Hippocampal formation (tissue), 2 donors: ENCODE measurements at places on chromosomes 1 and 21.

DNA sequence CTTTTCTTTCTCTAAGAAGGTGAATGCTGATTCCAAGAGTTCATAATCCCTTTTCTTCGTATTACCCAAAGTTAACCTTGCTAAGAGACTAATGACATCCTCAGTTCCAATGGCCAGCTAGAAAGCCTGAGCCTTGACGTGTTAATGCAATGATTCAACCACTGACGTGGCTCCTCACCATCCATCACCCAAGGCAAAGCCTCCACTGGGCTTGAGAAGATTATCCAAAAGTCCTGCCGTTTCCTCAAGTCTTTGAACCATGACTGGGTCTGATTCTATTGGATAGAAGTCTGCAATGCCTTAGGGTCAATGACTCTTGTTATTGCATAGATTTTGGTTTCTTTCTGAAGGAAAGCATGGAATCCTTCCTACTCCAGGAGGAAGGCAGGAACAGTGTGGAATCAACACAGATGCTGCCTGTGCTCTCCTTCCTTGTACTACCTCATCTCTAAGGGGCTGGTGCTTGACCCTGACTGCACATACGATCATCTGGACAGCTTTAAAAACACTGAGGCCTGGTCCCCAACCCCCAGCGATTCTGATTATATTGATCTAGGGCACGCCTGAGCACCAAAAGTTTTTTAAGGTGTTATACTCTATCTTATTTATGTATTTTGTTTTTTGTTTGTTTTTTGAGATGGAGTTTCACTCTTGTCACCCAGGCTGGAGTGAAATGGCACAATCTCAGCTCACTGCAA lies 69.3 kb upstream of the ANGPTL1 start:
- DNase-seq: no peak

- peak; percentile 26 for DNase-seq
These were observed 1.1 kb downstream of the AGTRAP start for GRCh38 chr1:11736746-11737639.

DNA sequence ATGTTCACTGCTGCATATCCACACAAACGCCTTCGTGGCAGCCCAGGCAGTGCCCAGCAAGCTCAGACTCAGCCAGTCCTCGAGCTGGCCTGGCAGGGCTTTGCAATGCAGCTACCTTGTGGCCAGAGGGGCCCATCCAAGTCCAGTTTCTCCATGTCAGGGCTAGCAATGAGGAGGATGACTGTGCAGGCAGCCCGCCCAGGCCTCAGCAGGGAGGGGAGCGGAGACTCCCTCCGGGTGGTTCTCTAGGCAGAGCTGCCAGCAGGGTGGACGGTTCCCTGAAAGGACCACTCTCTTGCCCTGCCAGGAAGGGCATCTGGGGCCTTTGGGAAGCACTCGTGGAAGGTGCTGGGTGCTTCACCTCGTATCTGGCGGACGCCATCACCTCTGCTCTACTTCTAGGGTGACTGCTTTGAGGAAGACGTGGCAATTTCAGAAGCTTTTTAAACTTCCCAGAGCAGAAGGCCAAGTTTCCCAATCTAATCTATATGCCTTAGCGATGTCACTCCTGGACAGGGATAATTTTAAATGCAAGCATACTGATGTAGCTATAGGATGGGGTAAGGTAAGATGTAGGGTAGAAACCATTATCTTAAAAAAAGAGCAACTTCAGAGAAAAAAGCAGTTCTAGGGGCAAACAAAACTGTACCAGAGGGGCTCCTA lies 56.2 kb downstream of the RUNX1 start:
- no peak for DNase-seq

DNA sequence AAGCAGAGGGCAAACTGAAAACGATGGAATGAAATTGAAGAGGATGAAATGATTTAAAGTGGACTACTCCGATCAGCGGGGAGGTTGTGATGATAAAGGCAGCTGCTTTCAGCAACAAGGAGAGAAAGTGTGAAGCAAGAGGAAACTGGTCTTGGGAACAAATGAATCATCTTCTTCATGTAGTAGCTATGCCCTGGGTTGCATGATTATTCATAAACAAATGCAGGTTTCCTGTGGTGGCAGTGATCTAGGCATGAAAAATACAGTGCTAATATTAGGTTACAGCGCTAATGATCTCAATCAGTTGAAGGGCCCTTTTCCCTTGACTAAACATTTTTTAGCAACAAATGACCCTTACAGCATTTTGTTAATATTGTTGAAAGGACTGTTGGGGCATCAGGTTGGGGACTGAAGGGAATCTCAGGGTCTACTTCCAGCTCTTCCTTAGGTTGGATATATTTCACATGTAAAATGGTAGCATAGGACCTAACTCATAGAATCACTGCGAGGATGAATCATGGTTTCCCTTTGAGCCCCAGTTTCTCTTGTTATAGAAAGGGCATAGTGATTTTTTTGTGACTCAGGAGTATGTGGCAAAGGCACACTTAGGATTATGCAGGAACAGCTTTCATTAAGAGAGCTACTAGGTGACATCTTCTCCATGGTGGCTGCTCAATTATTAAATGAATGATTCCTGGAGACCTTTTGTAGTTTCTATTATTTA lies 1.9 kb upstream of the ZFYVE9 start:
- no peak for DNase-seq

- DNase-seq: no peak
These were observed 125.2 kb upstream of the PTBP2 start for GRCh38 chr1:96596226-96596922.

- DNase-seq: no peak
These were observed 442.9 kb upstream of the NEGR1 start for GRCh38 chr1:72724951-72725861.

GRCh38 chr1:22117238-22117637 lies 25.7 kb downstream of the WNT4 start:
- peak; percentile 56 for DNase-seq

DNA sequence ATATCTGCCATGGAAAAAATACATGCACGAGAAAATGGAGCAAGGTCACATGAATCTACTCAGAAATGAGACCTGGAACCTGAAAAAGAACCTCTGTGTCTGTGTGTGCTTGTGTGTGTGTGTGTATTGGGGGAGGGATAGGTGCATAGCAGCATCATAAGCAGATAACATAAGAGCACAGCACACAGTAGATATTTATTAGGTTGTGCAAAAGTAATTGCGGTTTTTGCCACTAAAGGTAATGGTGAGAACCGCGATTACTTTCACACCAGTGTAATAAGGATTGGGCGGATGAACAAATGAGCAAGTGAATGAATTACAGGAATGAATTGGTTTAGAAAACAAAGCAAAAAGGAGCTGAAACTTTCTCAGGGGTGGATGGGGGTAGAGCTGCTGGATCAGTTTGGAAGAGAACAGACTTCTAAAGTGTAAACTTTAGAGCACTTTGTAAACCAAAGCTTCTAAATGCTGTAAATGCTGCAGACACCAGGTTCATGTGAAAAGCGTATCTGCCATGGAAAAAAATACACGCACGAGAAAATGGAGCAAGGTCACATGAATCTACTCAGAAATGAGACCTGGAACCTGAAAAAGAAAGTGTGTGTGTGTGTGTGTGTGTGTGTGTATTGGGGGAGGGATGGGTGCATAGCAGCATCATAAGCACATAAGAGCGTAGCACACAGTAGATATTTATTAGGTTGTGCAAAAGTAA lies 156.9 kb downstream of the TOMM20 start:
- DNase-seq: no peak

- no peak for DNase-seq
These were observed 58.6 kb downstream of the PBX1 start for GRCh38 chr1:164617377-164618201.

GRCh38 chr1:245704341-245704740 lies 549.6 kb downstream of the KIF26B start:
- no peak for DNase-seq

DNA sequence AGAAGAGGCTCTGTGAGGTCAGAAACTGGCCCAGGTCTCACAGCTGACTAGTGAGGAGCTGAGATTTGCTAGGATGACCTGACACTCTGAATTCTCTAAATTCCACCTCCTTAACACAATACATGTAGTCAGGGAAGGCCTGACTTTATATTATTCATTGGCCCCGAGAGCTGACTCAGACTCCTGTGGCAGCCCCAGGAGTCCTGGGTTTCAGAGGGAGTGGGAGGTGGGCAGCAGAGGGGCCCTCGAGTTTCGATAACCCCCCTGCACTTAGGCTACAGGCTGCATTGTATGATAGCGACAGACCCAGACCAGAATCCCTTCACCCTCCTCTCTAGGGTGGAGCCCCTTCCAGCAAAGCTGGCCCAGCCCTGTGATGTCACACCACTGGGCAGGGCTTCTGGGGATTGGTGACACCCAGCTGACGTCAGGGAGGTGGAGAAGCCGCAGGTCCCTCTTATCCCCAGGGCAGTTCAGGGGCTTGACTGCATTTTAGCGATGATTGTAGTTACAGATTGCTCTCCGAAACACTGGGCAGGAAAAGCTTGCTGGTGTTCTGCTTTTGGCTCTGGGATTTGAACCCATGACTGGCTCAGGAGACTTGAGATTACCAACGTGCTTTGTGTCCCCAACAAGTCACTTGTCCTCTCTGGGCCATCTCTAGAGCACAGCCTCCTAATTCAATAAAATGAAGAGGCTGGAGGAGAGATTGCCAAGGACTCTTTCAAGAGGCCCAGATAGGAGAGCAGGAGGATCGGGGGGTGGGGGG lies 17.0 kb upstream of the GPR37L1 start:
- DNase-seq: no peak

GRCh38 chr1:232486006-232486405 lies 143.9 kb downstream of the SIPA1L2 start:
- no peak for DNase-seq

- no peak for DNase-seq
These were observed 3.1 kb upstream of the BARHL2 start for GRCh38 chr1:90720145-90720636.

DNA sequence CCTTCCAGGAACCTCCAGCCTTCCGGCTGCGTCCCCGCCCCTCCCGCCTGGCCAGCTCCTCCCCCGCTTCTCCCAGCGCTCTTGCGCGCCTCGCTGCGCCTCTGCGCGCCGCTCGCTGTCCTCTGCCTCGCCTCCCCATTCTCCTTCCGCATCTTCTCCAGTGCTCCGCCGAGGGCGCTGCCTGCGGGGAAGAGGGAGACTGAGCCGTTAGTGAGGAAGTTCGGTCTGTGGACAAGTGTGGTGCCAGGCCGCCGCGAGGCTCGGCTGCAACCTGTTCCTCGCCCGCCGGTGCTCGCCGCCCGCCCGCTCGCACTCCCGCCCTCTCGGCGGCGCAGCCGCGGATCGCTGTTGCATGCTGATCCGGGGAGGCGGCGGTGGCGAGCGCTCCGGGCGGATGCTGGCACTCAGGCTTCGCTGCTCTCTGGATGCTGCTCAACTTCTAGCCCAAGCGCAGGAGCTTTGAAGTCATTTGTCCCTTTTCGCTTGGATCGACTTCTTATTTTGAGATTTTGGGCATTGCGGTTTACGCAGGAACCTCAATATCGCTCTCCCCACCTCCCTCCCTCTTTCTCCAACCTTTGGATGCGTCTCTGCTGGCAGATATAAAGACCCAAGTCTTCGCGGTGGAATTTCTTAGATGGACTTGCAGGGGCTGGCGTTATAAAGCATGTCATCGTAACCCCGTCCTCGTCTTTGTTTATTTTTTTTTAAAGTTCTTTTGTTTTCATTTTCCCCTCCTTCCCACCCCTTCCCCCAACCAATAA lies 614 bp upstream of the CACNA1E start:
- DNase-seq: no peak

GRCh38 chr1:201011616-201012015 lies 11.9 kb downstream of the KIF21B start:
- DNase-seq: no peak

DNA sequence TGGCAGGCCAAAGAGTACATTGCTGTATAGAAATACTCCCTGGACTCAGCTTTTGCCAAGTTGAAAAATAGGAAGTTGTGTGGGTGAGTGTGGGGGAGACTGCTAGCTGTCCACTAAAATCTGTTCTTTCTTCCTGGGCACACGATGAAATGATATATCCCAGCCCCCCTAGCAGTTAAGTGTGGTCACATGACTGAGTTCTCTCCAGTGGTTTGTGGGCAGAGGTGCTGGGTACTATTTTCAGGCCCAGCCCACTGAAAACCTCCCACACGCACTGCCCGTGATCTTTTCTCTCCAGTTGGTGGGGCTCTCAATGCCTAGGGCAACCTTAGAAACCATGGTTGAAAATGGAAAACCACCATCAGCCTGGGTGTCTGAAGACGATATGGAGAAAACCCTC lies 119.7 kb upstream of the LMO4 start:
- DNase-seq: no peak

- no peak for DNase-seq
These were observed 103.0 kb upstream of the PLPPR5 start for GRCh38 chr1:99107680-99108079.

GRCh38 chr1:231940701-231941100 lies 314.1 kb downstream of the DISC1 start:
- no peak for DNase-seq

DNA sequence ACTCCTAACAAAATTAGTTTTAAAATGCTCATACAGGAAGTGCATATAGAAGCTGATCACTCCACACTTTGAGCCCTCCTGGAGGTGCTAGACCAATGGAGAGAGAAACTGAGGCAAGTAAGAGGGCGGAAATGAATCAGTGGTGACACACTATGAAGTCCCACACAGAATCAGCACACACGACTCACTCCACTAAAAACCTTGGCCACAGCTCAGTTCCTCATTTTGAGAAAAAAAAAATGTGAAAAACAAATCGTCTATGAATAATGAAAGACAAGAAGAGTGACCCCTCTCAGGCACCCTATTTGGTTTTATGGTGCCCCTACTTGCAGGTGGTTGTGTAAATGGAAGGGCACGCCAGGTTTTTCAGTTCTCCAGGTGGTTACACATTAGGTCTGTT lies 675.1 kb upstream of the BRINP3 start:
- DNase-seq: no peak

GRCh38 chr1:110673197-110673701 lies 1.5 kb downstream of the KCNA3 start:
- no peak for DNase-seq

DNA sequence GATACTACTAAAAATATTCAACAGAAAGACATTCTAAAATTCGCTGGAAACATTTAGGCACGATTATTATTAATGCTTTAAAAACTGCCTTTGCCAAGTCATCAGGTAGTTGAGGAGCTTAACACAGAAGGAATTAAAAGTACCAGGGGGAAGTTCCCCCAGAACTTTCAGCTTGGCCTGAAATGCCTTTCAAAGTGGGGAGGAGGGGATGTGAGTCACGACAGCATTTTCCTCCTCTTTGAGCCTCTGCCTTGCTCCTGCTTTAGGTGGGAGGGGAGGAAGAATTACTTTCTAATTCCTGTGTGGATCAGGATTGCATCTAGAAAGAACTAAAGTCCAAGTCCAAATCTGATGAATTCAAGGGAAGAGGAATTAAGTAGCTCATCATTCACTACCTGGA lies 183.7 kb downstream of the CLIC6 start:
- DNase-seq: no peak
